Stimulated activated CD4-positive, alpha-beta T cell treated with anti-CD3 and anti-CD28 coated beads, Interleukin-12 subunit alpha, Interleukin-12 subunit beta, amount 100 ng/mL, for 48 hours (primary cell): ENCODE measurements at places on chromosomes 1 and 21.

DNA sequence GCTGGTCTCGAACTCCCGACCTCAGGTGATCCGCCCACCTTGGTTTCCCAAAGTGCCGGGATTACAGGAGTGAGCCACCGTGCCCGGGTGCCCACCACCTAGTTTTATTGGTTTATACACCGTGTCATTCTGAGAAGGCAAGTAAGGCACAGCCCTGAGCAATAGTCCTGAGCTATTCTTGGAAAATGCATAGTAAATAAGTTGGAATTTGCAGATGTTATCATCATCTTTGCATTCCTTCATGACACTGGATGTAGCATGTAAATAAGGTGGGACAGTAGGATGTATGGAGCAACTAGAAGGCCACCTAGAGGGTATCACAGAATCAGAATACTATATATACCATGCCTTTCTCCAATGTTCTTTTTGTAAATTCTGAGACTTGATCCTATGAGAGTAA is 11.0 kb downstream of the TOR1AIP2 start:
- DNase-seq: no peak

DNA sequence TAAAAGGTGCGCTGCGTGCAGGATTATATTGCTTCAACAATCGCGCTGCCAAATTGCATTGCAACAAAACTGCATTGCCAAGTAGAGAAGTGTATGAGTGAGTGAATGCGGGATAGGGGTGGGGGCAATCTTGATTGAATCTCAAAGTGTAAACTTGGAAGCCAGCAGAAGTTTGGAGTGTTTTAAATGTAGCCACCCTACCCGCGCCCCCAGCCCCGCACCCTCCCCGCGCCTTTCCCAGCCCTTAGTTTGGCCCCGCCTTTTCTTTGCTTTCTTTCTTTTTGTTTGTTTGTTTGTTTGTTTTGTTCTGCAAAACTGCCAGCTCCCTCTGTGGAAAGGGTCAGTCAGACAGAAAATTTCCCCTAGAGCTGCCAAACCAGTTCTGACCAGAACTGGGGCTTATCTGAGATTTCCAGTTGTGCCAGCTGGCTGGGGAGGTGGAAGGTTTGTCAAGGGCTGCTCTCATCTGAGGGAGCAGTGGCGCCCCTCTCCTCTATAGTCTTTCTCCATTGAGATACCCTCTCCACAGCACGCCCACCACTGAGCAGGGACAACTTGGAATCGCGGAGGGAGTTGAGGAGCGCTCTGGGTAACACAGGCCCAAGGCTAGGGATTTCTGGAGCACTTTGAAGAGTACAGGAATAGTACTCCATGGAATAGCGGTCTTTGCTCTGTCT is 666 bp upstream of the BEND5 start:
- DNase-seq: no peak

- no peak for DNase-seq
Observed at GRCh38 chr1:39789571-39790110, 976 bp upstream of the BMP8B start.

DNA sequence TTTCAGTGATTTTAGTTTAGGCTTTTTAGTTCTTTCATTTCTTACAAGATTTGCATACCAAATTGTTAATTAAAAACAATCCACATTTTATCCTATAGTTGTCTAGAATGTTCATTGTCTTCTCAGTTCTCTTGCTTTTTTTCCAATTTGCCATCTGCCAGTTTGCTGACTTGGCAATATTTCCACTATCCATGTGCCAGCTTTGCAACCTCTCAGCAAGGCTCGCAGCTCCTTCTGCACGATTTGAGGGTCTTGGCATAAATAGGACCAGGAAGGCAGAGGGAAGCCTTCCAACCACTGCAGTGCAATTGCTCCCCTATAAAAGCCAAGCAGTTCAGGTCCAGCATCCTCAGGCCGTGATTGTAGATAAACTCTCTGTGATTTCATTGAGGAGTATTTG is 306.8 kb upstream of the FMN2 start:
- DNase-seq: no peak

DNA sequence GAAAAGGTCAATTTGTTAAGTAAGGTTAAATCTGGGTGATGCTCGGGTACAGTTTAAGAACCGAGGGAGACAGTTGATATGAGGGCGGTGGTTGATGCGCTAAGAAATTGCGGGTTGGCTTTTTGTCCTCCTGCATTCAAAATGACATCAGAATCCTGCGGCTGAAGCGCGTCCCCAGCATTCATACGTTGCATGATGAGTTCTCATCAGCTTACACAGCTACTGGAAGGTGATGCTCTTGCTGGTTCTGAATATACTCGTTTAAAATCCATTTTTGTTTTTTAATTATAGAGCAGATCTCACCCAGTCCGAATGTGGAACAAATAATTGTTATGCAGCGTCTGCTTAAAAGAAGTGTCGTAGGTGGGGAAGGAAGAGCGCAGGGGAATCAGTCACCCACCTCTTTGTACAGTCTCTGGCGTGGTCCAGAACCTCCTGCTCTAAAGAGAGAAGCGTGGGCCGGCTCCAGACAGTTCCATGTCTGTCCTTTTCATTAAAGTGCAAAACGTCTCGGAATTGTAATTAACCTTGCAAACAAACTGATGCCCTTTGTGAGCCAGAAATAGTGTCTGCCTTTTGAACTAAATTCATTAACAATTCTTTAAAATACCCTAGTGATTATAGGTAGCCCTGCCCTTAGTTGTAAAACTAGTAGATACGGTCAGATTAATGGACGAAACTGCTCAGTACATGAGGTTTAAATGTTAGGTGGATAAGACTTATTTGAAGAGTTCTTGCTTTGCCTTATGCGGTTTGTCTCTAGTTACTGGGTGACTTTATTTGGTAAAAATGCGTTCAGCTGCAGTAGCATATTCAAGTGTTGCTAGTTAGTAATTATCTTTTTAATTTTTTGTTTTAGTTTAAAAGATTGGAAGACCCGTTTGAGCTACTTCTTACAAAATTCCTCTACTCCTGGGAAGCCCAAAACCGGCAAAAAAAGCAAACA is 741 bp downstream of the RGS2 start:
- peak; percentile 42 for DNase-seq

GRCh38 chr1:54395281-54395934 is 10.8 kb downstream of the SSBP3 start:
- DNase-seq: no peak

GRCh38 chr21:36848730-36849274 is 117.7 kb downstream of the HLCS start:
- no peak for DNase-seq

- no peak for DNase-seq
Observed at GRCh38 chr21:29237110-29238052, 61.3 kb upstream of the BACH1 start.

GRCh38 chr21:33543505-33544129 is 779 bp downstream of the SON start:
- DNase-seq: peak; percentile 75

GRCh38 chr1:203059485-203059884 is 26.3 kb downstream of the MYOG start:
- DNase-seq: no peak

GRCh38 chr21:46184625-46185555 is 631 bp upstream of the SPATC1L start:
- DNase-seq: peak; percentile 38

DNA sequence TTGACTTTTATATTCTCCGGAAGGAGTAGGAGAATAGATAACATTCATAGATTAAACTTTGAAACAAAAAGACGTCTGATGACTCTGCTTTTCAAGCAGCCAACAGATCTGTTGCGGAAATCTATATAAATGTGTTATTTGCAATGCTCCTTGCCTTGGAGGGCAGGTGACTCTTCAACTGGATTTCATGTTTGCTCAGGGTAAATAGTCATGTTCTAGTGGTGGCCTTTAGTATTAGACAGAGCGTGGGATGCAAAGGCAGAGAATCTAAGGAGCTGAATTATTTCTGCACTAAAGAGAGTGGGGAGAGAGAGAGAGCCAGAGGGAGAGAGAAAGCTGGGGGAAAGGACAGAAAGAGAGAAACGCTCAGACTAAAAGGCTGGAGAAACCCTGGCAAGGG is 454.3 kb downstream of the AJAP1 start:
- no peak for DNase-seq

GRCh38 chr1:156673387-156674121 is 3.7 kb downstream of the NES start:
- DNase-seq: no peak

DNA sequence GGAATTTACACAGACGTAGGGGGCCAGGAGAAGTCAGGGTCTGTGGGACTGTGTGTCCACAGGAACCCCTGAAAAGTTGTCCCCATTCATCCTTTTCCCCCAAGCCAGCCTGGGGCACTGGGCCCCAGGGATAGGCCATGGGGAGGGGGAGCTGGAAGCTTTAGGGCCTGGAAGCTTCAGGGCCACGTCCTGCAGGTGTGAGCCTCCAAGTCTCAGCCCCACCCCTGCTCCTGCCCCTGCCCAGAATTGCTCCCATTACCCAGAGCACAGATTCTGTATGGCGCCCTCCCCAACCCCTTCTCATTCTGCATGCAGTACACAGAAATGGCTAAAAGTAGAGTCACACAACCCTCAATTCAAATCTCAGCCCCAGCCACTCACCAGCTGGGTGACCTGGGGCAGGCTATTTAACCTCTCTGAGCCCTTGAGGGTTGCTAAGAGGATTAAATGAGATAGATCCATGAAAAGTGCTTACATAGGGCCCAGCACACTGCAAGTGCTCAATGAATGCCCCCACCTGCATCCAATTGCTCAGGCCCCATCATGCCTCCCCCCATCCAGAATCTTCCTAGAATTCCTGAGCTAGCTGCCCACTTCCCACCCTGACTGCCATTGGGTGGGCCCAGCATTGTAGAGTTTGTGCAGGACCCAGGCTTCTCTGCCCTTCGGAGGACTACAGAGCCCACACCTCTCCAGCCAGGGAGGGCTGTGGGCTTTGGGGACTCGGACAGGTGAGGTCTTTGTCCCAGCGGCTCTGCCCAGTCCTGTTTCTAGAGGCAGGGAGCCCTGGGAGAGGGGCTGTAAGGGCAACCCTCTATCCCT is 6.5 kb downstream of the RAP1GAP start:
- DNase-seq: no peak
